Left renal pelvis (tissue), 4 donors: ENCODE measurements at places on chromosomes 1 and 21. TPM values are rescaled to one million over a fixed set of nuclear protein-coding genes. Genes with fewer than 3 reads are reported as not detected.
A peak's percentile ranks its signal among the peaks of the same experiment; 100 is the strongest.

WDR64 gene
- 0.32 TPM for polyA plus RNA-seq

MUTYH gene
- polyA plus RNA-seq: 27.0 TPM

C1orf94 gene
- polyA plus RNA-seq: not detected

TMPRSS15 gene
- 0.23 TPM for polyA plus RNA-seq

RGS1 gene
- 2.7 TPM for polyA plus RNA-seq

CAPN2 gene
- polyA plus RNA-seq: 183 TPM

C1orf185 gene
- polyA plus RNA-seq: not detected

KLHDC7A gene
- polyA plus RNA-seq: 12.2 TPM

S100B gene
- 9.6 TPM for polyA plus RNA-seq

LMX1A gene
- not detected for polyA plus RNA-seq

ANKRD34A gene
- 0.66 TPM for polyA plus RNA-seq

CIART gene
- polyA plus RNA-seq: 9.8 TPM

DNA sequence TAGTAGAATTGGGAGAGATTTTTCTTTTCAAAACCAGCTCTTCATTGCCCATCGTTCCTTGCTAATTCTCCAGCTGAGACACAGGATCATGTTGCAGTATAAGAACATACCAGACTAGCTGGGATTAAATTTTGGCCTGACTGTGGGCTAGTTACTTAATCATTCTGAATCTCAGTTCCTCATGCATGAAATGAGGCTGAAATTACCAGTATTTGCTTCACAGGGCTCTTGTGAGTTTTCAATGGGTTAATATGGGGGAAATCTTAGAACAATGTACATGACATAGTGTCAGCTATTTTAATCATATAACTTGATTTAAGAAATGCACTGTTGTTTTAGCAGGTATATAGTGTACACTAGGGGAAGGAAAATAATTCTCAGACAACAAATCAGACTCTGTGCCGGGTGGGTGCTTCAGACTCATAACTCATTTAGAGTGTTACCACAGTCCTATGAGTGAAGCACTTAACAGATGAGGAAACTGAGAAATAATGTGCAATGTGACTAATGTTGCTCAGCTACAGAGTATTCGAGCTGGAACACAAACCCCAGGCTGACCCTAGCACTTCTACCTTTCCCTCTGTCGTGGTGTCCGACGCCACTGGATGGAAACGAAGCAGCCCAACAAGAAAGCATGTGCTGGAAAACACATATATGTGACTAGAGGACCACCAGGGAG, 137.6 kb upstream of the SGIP1 start:
- DNase-seq: no peak

- no peak for DNase-seq
Observed at GRCh38 chr1:84785271-84786036, 95.2 kb upstream of the SSX2IP start.

- DNase-seq: no peak
Observed at GRCh38 chr1:115021145-115021544, 8.5 kb upstream of the TSHB start.

DNA sequence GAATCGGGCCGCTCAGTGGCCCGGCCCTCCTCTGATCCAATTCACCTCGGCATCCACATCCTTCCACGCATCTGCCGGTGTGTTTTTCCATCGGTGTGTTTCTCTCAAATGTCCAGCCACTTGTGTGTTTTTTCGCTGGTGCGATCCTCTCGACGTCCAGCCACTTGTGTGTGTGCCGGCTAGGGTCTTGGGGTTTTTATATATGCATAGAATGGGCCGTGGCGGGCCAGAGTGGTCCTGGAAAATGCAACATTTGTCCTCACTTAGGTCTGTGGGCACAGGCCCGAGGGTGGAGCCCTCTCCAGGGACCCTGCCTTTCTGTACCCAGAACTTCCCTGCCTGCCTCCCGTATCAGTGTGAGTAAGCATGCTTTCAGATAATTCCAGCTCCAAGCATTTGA, 1106.4 kb downstream of the AMY1C start:
- no peak for DNase-seq

DNA sequence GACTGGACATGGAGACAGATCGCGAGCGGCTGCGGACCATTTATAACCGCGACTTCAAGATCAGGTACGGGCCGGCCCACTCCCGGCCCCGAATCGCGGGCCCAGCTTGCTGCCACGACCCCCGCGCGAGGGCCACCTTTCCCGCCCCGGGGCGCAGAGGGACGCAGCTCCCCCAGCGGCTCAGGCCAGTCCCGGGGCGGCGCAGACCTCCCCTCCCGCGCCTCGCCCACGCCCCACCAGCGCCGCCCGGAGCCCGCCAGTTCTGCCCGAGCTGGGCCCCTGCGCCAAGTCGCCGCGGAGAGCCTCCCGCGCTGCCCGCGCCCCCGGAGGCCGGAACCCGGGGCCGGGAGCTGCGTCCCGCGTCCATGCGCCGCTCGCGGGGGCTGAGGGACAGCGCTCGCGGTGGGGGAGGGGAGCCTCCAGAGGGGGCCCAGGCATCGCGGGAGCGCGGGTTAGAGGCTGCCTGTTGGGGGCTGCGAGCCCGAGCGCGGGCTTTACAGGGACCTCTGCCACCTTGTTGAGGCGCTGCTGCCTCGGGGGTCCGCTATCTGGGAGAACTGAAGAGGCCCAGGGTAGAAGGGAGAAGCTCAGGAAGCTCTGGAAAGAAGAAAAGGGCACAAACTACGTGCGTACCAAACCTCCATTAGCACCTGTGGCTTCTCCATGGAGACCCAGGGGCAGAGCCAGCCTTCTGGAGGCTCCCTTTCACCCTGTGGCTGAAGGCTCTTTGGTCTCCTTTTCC, 698 bp downstream of the MOV10 start:
- peak; percentile 62 for DNase-seq

DNA sequence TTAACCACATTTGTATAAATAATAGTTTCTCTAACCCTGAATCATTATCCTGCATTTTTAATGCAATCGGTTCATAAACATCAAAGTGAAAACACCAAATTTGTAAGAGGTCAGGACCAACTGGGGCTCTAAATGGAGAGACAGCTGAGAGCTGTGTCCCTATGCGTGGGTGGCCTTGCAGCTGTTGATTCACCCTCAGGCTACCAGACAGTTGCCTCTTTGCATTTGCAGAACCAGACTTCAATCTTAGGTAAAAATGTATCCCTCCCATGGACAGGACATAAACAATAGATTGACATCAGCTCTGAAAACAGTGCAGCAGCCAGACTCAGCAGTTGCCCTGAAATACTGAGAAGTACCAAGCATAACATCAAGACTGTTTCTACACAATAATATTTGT, 8.8 kb upstream of the TGFB2 start:
- DNase-seq: no peak

DNA sequence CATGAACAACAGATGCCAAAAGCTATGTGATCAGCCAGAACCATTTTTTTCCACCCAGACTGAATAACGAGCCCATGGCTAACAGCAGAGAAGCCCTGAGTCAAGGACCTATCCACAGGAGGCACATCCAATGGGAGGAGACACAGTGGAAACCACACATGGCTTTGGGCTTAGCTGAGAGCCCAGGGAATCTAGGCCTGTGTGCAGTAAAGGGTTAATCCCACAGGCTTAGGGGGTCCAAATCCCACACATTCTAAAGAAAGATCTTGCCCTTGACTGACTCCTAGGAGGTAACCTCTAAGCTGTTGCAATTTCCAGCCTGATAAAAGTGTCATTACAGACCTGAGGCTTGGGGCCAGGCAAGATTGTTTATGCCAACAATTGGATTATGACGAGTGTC, 194.5 kb downstream of the DSCAM start:
- DNase-seq: no peak

DNA sequence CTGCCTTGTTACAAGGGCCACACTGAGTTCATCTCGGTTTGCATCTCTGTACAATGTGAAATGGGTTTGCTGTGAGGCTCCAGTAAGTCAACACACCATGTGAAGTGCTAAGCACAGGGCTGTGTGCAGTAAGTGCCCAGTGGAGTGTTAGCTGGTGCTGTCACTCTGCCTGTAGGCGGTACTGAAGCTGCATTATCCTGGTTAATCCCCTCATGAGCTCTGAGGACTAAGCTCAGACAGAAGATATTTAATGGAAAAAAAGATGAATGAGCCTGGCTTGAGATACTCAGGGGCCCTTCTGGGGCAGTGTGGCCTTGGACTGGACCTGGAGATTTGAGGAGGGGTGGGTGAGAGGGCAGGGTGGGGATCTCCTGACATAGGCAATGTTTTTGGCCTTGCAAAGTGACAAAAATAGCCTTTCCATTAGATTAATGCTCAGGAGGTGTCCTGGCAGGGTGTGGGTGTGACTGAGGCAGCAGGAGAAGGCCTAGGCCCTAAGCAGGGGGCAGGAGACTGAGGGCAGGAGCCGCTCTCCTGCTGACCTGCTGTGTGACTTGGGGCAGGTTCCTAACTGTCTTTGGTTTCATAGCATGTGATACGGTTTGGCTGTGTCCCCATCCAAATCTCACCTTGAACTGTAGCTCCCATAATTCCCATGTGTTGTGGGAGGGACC, 570.5 kb downstream of the PTPRU start:
- no peak for DNase-seq

DNA sequence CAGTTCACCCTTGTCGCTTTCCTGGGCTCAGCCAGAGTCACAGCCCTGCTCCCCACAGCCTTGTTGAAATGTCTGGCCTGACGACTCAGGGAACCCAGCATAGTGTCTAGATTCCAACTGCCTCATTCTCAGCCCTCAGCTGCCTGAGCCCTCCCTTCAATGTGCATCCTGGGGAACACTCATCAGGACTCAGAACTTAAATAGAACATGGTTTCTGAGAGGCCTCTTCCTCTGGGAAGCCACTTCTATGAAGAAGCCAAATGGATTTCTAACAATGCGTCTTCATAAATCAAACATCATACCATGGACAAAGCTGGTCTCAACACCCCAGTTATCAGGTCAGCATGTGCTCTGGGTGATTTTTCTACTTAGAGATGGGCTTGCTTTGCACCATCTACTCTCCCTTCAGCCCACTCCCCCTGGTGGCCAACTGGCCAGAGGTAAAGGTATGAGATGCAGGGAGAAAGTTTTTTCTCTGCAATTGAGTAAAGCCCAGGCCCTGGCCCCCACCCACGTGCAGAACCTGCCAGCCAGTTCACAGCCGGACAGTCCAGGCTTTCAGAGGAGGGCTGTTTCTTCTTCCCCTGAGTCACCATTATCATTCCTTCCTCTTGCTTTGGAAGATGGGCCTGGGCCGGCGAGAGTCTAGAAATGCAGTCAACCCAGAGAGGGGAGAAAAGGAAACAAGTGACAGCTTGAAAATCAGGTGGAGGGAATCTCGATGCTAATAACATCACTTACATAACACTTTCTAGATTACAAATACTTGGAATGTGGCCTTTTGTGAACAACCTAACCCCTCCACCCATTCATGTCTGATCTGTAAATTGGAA, 32.1 kb downstream of the CD244 start:
- no peak for DNase-seq

DNA sequence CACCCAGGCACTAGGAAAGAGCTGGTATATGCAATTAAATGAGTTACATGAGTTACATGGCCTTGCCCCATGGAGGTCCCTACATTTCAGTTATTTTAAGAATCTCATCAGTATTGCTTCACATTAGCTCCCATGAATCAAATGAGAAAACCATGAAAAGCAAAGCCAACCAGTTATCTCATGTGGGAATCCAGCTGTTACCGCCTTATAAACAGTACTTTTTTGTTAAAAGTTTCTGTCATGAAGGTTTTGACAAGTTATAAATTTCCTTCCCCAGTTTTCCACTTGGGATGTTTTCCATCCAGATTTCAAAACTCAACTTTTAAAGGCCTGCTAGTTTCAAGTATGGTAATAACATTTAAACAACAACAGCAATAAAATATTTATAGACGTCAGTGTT, 544.8 kb downstream of the NUF2 start:
- no peak for DNase-seq

DNA sequence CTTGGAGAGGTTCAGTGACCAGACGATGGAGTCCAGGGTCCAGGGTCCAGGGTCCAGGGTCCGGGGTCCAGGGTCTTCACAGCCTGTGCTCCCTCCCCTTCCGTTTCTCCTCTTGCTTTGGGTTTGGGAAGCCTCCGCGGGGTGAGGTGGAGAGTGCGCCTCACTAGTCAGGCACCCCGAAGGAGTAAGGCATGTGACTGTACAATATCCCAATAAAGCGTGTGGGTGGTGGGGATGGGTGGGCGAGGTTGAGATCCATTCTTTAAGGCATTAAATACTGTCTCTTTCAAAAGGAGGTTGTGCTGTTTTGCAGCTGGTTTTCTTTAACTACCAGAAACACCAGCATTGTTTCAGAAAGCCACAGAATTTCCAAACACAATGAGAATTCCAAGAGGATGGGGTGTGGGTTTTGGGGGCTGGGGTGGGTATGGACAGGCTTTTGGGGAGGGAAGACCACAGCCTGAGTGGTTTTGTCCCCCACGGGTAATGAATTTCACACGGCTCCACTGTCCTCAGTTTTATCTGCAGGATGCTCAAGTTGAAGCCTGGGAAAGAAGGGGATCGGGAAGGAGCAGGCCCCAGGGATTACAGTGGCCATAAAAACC, 65.7 kb downstream of the KIF26B start:
- DNase-seq: no peak

- no peak for DNase-seq
Observed at GRCh38 chr1:225597926-225598575, 54.9 kb downstream of the ENAH start.

DNA sequence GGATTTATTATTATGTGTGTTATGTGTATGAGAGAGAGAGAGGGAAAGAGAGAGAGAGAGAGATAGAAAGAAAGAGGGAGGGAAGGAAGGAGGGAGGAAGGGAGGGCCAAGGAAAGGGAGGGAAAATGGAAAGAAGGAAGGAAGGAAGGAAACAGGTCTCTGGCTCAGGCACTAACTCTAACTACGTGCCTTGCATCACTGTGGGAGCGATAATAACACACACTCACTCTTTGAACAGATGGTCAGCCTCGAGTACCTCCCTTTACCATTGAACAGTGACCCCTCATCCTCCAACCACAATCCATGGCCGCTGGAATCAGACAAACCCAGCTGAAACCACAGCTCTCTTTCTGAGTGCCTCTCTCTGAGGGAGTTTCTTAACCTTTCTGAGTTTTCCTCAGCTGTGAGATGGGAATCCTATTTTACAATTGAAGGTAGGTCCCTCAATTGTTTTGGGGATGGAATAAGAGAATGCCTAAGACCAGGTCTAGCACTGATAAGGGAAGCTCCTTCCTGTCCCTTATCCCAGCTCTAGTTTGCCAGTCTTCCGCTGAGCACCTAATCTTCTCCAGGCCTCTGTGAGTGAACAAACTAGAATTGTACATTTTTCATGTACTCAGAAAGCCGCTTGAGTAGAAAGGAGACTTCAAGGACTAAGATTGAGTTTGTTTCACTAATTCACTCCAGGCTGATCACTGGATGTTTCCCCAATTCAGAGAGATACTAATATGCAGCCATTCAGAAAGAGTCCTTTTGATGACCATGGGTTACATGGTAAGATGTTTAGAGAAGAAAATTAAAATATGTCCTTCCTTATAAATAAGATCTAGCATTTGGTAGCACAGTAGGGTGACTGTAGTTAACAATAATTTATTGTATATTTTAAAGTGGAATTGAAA, 62.8 kb downstream of the IRF2BP2 start:
- DNase-seq: no peak

GRCh38 chr1:1020000-1020404, at the start of gene AGRN:
Gene AGRN, plus strand, starts transcription at chr1:1020120. Its CDS starts 53 bp downstream, at chr1:1020173.
- DNase-seq: no peak

DNA sequence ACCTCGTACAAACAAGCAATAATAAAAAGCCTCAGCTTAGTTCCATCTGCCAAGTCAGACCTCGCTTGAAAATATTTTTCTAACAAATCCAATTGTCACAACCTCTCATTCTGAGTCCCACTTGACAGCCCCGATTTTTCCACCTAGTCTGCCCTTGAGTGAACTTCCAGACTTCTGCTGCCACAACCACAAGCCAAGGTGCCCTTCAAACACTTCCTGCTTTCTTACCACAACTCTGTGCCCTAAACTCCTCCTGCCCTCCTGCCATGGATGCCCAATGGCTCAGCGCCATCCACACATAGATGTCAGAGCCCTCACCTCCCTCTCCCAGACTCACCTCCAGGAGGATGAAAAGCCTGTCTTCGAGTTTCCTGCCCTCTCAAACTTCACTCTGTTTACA, 3.9 kb downstream of the TMPRSS2 start:
- DNase-seq: no peak
